ENCODE measurements at places on chromosomes 11 and 22.

GRCh38 chr11:112279901-112280267 is 19.2 kb upstream of the PLET1 start:
- peak; percentile 77 for DNase-seq

DNA sequence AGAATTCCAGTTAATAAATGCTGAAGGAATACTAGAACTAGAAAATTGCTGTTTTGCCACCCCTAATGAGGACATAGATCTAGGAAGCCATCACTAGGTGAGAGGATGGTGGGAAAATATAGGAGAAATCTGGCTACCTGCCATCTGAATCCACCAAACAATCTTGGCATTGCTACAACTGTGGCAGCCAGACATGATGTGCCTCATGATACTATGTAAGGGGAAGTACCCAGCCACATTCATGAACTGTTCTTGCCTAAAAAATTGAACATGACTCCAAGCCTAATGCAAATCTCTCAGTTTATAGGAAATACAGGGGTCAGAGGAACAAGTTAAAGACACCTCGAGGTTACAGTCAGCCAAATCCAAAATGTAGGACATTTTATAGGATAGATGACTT is 72.8 kb downstream of the SFI1 start:
- no peak for DNase-seq

DNA sequence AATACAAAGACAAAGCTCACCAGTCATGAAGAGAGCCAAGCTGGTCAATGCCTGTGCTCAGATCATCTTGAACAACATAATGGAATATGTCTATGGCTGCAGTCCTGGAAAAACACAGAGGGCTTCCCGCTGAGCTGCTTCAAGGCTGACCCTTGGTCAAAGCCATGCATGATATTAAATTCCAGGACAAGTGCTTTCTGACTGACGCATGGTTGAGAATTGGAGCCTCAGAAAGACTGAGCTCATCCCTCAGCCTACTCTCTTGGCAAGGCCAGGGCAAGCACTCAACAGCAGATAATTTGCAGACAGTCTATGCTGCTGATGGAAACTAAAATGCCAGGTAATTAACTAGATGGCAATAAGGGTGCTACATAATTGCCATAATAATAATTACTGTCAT is 89.2 kb downstream of the GALNT18 start:
- no peak for DNase-seq

GRCh38 chr11:132022285-132022684 is 651.9 kb downstream of the NTM start:
- no peak for DNase-seq

DNA sequence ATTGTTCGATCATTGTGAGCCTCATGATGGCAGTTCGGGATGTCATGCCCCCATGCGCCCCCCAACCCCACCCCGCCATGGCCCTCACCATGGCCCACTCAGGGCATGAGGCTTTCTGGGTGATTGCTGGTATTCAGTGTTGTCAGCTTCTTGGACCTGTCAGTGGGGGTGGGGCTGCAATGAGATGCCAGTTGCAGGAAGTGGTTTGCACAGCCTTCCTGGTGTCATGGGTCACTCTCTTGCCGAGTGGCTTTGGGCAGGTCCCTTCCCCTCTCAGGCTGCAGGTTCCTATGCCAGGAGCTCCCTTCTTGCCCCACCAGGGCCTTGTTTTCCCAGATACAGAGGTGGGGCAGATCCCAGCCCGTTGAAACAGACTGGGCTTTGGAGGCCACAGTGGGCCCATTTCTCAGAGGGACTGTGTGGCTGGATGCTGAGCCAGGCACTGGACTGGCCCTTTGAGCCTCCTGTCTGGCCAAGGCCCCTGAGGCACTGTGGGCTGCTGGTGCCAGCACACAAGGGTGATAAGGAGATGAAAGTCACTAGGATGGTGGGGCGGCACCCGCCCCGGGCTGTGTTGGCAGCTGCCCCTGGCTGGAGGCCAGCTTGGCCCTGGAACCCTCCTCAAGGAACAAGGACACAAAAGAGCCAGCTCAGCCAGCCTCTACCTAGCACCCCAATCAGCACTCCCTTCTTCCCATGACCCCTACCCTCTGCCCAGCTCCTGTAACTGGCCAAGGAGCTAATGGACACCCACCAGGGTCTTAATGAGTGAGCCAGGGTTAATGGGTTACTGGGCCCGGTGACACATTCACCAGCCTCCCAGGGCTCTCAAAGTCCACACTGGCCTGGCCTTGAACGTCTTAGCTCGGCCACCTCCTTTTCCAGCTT is 1.5 kb upstream of the GGT1 start:
- DNase-seq, result no peak

GRCh38 chr11:112780351-112781087 is 180.7 kb upstream of the NCAM1 start:
- no peak for DNase-seq

DNA sequence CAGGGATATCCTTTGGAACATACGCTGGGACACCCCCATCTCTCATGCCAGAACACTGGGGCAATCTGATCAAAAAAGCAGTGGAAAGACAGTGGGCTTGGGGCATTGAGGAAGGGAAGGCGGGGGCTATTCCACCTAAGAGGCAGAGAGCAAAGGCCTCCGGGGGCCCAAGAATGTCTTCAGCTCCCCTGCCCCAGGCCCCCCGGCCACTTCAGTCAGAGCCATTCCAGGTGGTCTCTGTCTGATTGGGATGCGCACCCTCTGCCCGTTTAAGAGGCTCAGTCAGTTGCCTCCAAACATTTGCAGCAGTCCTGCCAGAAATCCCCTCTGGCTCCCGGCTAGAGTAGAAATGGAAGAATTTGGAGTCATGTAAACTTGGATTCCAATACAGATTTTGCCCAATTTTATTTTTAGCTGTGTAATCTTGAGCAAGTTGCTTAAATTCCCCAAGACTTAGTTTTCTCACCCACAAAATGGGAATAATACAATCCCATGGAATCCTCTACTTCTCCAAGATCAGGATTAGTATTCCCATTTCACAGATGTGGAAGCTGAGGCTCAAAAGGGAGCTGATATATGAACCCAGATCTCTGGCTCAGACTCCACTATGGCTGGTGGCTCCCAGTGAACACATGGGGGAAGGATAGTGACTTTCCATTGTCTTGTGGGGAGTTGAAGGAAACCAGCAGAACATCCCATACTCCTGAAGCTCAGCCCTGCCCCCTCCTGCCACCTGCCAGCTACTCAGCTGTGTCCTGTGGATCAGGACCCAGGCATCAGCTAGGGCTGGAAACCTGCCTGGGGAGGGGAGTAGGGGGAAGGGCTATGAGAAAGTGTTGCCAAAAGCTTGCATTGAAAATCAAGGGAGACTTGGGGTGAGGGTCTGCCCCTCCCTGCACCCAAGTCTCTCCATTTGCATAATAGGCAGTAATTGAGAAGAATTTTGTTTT is 6.1 kb upstream of the WNT11 start:
- DNase-seq, result no peak

- no peak for DNase-seq
These were observed 133.2 kb downstream of the SLC17A6 start for GRCh38 chr11:22471385-22471784.

DNA sequence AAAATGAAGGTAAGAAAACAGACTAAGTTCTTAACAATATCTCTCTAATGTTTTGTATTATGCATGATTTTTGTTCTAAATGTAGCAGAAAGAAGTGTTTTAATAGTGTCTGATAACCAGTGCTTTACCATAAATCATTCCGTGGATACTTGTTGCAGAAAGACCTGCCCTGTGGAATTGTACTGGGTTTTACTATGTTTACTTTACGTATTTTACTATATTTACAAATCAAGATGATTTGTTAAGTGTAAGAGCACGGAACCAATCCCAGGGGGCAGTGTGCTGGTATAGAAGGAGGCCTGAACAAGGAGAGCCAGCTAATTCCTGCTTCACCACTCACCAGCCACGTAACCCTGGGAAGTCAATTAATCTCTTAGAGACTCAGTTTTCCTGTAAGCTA is 1.4 kb downstream of the HTR3B start:
- no peak for DNase-seq

- no peak for DNase-seq
These were observed 10.9 kb downstream of the MS4A6A start for GRCh38 chr11:60172011-60172410.

GRCh38 chr22:38347944-38348750 is 30.9 kb upstream of the CSNK1E start:
- no peak for DNase-seq

GRCh38 chr22:24103301-24103700 is 78.0 kb upstream of the SUSD2 start:
- DNase-seq, result no peak

DNA sequence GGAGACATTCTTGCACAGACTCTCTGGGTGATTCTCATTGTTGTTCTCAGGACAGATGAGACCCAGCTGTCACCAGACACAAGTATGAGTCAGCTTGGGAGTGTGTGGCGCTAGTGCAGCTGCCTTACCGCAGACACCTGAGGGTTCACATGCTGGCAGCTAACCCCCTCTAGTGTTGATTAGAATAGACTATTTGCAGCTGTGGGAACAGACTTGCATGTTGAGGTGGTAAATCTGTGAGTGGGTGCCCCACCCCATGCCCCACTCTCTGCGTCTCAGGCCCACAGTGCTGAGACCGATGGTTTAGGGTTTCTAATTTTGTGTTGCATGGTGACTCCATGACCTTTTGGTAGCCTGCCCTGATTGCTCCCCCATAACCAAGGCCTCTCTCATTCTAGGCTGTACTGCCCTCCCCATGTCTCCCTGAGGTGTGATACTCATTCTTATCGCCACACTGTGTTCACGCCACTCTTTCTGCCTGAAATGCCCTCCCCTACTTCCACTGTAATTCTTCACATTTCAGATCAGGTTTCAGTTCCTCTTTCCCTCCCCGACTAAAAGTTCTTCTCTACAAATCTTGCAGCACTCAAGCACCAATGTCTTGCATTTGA is 73.7 kb upstream of the KIRREL3 start:
- DNase-seq, result no peak

GRCh38 chr11:118785362-118785761 is 5.6 kb downstream of the DDX6 start:
- no peak for DNase-seq

- no peak for DNase-seq
These were observed 31.6 kb upstream of the CRYBB3 start for GRCh38 chr22:25167834-25168601.

GRCh38 chr11:6812390-6813005 is 13.0 kb upstream of the OR6A2 start:
- DNase-seq, result peak; percentile 23

DNA sequence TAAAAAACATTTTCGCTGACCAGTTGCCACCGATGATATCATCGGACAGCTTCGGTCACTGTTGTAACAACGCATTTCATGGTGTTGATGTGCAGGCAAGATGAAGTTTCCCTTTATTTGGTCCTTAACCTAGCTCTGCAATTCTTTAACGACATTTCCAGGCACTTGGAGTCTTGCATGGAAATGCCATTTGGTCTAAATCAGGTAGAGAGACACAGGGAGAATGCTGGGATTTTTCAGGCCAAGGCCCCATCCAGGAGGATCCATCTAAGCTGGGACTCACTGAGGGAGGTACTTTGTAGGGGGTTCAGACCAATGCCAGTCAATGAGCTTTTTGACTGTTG is 121.5 kb upstream of the RCN1 start:
- DNase-seq, result no peak

GRCh38 chr22:39153220-39153717 is 789 bp upstream of the CBX7 start:
- DNase-seq, result no peak

DNA sequence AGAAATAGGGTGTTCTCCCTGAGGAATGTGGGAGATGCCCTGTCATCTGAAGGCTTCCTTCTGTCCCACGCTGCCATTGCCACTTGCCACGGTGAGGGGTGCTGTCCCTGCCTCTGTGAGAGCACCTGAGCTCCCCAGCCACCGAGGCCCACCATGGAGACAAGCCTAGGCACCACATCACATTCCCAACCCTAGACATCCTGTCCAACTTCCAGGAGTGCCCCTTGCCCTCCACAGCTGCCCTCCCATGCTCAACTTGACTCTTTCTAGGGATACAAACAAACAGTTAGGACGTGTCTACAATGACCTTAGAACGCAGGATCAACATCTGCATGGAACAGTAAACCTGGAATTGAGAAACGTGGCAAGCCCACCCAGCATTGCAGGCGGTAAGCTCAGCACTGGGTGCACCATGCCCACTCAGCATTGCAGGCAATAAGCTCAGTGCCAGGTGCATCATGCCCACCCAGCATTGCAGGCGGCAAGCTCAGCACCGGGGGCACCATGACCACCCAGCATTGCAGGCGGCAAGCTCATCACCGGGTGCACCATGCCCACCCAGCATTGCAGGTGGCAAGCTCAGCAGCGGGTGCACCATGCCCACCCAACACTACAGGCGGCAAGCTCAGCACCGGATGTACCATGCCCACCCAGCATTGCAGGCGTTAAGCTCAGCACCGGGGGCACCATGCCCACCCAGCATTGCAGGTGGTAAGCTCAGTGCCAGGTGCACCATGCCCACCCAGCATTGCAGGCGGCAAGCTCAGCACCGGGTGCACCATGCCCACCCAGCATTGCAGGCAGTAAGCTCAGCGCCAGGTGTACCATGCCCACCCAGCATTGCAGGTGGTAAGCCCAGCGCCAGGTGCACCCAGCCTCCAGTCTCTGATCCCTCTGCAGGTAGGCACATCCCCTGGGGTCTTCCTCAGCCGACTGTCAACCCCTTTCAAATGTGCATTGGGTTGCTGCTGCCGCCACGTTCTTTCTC is 1463.9 kb downstream of the TBC1D22A start:
- DNase-seq, result no peak

DNA sequence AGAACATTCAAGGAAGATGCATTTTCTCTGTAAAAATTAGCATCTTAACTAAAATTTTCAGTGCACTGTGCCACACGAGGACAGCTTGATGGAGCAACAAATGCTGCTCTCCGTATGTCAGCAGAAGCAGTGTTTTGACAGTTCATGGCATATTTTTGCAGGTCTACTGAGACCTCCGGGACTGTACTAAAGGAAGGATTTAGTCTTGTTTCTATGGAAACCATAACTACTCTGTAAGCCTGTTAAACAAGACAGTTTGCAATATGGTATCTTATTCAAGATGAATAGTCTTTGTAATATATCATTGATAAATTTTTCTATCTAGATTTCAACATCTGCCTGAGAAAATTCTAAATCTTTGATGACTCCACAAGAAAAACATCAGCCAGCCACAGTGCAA is 184.0 kb upstream of the GUCY1A2 start:
- no peak for DNase-seq

- no peak for DNase-seq
These were observed 2.1 kb downstream of the EMID1 start for GRCh38 chr22:29207562-29208501.

- no peak for DNase-seq
These were observed 388.7 kb downstream of the NTM start for GRCh38 chr11:131759140-131759539.

- DNase-seq, result no peak
These were observed 117.8 kb upstream of the C11orf87 start for GRCh38 chr11:109304159-109304558.

- DNase-seq, result no peak
These were observed 914.4 kb upstream of the TENM4 start for GRCh38 chr11:80355251-80355650.

- DNase-seq, result no peak
These were observed 1.6 kb upstream of the HORMAD2 start for GRCh38 chr22:30078320-30079311.

GRCh38 chr11:46222490-46223251 is 54.8 kb upstream of the CREB3L1 start:
- DNase-seq, result no peak
